Subcutaneous adipose tissue (tissue), 4 donors: ENCODE measurements at places on chromosomes 11 and 22. TPM values are rescaled to one million over a fixed set of nuclear protein-coding genes. Genes with fewer than 3 reads are reported as not detected.

Gene CTNND1
- total RNA-seq, result 75.6 TPM

Gene NTM
- 1.7 TPM for total RNA-seq

Gene MACROD1
- 15.9 TPM for total RNA-seq

Gene OVOL1
- total RNA-seq, result not detected

Gene OR52E4
- not detected for total RNA-seq

Gene E2F8
- total RNA-seq, result not detected
